ENCODE measurements at places on chromosomes 2 and 18. TPM values are rescaled to one million over a fixed set of nuclear protein-coding genes. Genes with fewer than 3 reads are reported as not detected.

Gene CYBRD1
- 24.5 TPM for total RNA-seq

Gene MLPH
- total RNA-seq: 3.3 TPM

Gene REG3G
- total RNA-seq: not detected

Gene SOCS6
- 26.8 TPM for total RNA-seq

Gene LOXL3
- 1.2 TPM for total RNA-seq

Gene ALLC
- not detected for total RNA-seq

Gene POTEF
- 0.54 TPM for total RNA-seq

Gene DIPK1C
- total RNA-seq: not detected

Gene GULP1
- total RNA-seq: 3.3 TPM

Gene UGT1A4
- not detected for total RNA-seq

Gene NOL4
- total RNA-seq: not detected

Gene ZNF519
- total RNA-seq: 3.0 TPM

Gene PTPRN
- total RNA-seq: not detected

Gene MPP4
- total RNA-seq: 0.22 TPM

Gene UGT1A8
- total RNA-seq: not detected

Gene MAL
- not detected for total RNA-seq

Gene KCNG2
- 0.43 TPM for total RNA-seq

Gene MROH2A
- total RNA-seq: not detected

Gene HES6
- total RNA-seq: 0.77 TPM

Gene PNPT1
- 22.4 TPM for total RNA-seq

Gene CNGA3
- not detected for total RNA-seq

Gene TXNL1
- total RNA-seq: 44.6 TPM

Gene REG1B
- not detected for total RNA-seq

Gene NTSR2
- total RNA-seq: not detected

Gene TBR1
- under 0.01 TPM for total RNA-seq

Gene WDSUB1
- 6.8 TPM for total RNA-seq

Gene PLCD4
- total RNA-seq: 1.3 TPM

Gene CYP26B1
- total RNA-seq: under 0.01 TPM
